ENCODE measurements at places on chromosomes 4 and X.
A peak's percentile ranks its signal among the peaks of the same experiment; 100 is the strongest.

- DNase-seq = no peak
These were observed 2616.0 kb downstream of the ARAP2 start for GRCh38 chr4:33628296-33628695.

DNA sequence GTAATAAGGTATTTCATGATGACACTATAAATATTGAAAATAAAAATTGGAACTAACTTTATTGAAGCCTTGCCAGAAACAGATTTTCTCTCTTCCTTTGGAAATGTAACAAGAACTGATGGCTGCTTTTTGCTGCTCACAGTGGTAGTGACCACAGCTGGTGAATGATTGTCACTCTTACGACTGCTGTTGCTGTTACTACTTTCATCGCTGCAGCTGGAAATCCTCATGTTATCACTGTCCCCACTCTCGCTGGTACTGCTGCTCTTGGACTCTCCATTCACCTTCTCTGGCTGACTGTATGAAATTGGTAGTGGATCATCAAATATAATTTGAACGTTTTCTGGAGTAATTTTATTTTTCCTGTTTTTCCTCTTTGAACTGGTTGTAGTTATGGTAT lies 28.5 kb upstream of the COX18 start:
- DNase-seq = no peak

DNA sequence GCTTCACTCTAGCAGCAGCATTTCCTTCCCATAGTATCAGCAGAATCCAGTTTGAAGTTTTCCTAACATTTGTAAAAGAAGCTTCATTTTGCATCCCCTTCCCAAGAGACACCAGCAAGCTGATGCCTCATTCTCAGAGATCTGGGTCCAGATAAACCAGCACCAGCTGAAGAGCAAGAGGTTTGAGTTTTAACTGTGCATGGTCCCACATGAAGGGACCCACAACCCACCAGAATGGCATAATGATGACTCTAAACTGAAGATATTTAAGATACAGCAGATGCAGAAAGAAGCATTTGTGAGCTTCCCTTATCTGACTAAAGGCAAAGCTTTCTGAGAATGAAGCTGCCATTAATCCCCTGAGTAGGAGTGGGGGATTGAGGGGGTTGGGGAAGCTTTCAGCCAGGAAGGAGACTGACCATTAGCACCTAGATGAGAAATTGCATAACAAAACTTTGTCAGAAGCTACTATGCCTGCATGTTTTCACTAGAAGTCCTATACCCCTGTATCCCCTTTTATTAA lies 18.6 kb downstream of the NUDT6 start:
- no peak for DNase-seq

GRCh38 chrX:121987163-121987562 lies 939.8 kb downstream of the GLUD2 start:
- DNase-seq = no peak

DNA sequence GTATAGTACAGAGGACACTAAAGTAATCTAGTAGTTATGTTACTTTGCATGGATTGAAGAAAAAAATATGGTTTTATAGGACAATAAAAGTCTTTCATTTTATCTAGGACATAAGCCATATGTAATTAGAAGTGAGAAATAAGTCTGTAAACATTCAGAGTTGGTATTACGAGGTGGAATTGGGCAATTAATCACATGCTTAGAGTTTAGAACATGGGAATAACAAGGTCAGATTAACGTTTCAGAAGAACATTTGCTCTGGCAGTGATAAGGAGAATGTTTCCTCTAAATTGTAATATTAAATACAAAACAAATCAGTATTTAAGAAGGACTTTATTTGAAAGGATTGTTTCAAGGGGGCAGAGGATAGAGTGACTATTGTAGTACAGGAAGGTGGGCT lies 15.6 kb upstream of the SULT1E1 start:
- DNase-seq = no peak

DNA sequence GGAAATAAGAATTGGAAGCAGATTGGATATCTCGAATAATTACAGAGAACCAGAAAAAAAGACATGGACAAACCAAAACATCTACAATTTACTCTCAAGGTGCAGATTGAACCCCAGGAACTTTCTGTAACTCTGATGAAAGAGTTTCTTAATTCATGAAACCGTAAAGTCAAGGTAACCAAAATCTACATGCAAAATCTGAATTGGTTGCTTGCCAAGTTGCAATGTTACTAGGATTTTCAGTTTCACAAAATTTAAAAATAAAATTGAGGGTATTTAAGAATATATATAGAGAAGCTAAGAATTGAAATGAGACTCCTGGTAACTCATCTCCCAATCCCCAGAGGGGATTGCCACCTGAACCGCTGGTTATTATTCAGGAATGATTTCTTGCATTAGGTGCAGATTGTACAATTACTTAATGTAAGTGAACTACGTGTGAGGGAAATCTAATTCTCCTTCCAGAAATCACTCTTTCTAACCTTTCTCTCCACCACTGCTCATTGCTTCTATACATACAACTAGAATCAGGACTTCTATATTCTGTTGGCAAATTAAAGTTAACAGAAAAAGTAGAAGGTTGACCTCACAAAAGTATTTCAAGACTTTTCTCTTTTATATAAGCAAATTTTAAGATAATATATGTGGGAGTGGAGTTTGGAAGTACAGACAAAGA lies 221.5 kb upstream of the NDST4 start:
- no peak for DNase-seq

- no peak for DNase-seq
These were observed 6.3 kb downstream of the IDS start for GRCh38 chrX:149498767-149499166.

GRCh38 chr4:118034053-118034785 lies at the start of gene NDST3:
Gene NDST3 (plus strand): TSS chr4:118034486. CDS start chr4:118053911, 19,425 bp downstream.
- peak; percentile 11 for DNase-seq

DNA sequence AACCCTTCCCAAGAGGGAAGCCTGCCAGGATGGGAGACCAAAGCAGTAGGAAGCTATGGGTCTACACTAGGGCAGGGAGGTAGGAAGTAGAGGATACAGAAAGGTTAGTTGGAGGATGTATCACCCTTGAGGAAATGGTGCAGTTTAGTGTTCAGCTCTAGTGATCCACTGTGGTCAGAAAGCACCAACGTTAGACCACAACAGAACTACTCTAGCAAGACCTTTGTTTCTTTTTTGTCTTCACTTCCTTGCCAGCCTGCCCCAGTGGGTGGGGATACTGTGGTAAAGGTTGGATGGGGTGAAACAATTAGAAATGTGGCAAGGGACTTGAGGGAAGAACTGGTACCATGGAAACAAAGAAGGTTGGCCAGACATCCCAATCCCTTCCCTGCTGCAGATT lies 83.3 kb downstream of the DDIT4L start:
- DNase-seq = peak; percentile 27

GRCh38 chrX:154315416-154315815 lies 19.8 kb downstream of the TKTL1 start:
- DNase-seq = no peak

- no peak for DNase-seq
These were observed 87.2 kb upstream of the MCF2 start for GRCh38 chrX:139795196-139795595.

DNA sequence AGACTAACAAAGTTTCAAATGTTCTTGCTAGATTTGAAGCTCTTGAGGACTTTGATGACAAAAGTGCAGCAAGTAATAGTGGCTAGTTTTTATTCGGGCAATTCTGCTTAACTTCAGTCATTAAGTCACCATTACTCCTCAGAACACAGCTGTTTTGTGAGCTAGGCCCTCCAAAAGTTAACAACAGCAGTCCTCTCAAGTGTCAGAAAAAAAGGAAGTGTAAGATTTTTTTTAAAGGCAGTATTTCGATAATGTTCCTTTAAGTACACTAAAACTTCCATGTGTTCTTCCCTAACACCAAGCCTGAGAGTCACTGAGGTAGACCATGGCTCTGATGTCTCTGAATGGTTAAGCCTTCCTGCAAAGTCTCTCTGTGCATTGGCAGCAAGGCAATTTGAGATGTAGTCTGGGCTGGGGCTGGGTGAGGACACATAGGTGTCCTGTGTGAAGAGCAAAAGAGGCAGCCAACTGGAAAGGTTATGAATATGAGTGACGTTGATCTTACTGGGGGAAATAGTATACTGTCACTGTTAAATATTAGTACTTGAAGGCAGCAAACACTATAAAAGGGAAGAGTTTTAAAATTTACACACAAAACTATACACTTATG lies 174.0 kb upstream of the MAP3K15 start:
- DNase-seq = no peak

GRCh38 chr4:168811786-168812651 lies 198.0 kb downstream of the CBR4 start:
- no peak for DNase-seq

DNA sequence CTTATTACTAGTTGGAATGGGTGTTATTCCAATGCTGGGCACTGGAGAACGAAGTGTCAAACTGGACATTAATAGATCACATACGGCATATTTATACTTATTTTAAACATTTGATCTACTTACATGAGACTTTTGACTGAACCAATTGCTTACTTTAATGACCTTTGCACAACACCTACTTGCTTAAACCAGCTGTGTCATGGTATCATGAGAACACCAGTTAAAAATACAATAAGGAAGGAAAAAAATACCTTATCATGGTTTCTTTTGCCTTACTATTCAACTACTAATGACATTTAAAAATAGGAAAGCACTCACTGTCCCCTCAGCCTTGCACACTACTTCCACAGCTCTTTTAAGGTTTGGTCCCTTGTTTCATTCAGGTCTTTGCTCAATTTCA lies 146.9 kb downstream of the FAM13A start:
- no peak for DNase-seq

DNA sequence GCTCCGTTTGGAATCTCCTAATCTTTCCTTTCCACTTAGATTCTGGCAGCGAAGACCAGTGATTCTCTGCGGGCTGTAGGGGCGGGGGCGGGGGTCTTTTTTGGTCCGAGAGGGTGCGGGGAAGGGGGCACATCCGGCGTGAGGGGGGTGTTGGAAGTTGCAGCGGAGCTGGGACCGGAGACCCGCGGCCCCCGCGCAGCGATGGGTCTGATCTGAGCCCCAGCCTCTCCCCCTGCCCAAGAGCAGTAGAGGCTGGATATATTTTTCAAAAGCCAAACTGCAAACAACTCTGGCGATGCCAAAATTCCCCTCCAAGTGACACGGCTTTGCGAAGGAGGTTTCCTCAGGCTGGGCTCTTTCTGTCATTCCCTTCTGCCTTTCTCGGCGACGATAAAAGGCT lies 355 bp downstream of the GRID2 start:
- no peak for DNase-seq

GRCh38 chr4:56050625-56051024 lies 101.9 kb downstream of the CEP135 start:
- no peak for DNase-seq

DNA sequence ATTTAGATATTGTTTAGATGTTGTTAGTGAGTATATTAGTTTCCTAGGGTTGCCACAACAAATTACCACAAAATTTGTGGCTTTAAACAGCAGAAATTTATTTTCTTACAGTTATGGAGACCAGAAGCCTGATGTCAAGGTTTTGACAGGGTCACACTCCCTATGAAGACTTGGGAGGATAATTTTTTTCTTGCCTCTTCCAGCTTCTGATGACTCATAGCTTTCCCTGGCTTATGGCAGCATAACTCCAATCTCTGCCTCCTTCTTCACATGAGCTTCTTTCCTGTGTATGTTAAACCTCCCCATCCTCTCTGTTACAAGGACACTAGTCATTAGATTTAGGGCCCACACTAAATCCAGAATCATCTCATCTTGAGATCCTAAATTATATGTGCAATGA lies 20.9 kb upstream of the RAB40A start:
- no peak for DNase-seq

DNA sequence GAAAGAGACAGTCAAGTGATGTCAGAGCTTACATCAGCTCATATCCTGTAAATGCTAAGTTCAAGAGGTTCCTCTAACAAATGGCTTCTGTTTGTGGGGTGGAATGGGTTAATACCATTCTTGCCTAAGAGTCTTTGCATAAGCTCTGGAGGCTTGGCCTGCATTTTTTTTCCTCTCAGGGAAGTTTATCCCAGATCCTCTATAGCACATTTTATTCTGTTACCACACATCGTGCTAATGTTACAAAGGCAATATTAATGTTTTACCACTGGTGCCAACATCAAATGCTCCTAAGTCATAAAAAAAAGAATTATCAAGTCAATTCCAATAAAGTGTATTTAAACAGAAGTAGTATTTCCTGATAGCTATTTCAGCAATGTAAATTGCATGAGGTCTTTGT lies 2.9 kb upstream of the ADH6 start:
- DNase-seq = no peak

DNA sequence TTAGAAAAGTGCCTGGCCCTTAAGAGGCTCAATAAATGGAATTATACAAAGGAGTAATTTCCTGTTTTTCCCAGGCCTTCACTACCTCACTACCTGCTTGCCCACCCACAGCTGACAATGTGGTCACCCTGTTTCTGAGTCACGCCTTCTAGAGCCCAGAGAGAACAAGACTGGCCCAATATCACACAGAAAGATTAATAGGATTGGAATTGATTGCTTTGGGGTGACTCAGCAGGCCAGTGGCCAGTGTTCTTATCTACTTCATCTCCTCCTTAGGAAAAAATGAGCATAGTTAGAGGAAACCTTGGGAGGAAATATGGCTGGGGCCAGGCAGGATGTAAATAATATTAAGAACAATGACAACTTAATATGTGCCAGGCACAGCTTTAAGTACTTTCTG lies 4.5 kb upstream of the FGF16 start:
- no peak for DNase-seq

DNA sequence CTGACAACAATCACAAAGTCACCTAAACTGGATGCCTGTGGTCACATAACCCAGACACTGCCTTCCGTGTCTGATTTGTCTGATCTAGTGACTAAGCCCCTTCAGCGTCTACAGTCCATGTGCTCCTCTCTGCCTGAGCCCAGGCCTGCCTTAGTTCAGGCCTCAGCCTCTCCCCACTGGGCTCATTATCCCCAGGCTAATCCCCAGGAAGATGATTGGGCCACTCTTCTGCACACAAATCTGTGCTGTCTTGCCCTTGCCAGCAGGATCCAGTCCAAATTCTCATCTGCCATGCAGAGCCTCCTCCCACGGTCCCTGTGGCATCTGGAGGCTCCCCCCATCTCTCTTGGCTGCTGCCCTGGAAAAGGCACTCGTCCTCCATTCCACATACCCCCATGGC lies 96.5 kb downstream of the SLC2A9 start:
- no peak for DNase-seq

DNA sequence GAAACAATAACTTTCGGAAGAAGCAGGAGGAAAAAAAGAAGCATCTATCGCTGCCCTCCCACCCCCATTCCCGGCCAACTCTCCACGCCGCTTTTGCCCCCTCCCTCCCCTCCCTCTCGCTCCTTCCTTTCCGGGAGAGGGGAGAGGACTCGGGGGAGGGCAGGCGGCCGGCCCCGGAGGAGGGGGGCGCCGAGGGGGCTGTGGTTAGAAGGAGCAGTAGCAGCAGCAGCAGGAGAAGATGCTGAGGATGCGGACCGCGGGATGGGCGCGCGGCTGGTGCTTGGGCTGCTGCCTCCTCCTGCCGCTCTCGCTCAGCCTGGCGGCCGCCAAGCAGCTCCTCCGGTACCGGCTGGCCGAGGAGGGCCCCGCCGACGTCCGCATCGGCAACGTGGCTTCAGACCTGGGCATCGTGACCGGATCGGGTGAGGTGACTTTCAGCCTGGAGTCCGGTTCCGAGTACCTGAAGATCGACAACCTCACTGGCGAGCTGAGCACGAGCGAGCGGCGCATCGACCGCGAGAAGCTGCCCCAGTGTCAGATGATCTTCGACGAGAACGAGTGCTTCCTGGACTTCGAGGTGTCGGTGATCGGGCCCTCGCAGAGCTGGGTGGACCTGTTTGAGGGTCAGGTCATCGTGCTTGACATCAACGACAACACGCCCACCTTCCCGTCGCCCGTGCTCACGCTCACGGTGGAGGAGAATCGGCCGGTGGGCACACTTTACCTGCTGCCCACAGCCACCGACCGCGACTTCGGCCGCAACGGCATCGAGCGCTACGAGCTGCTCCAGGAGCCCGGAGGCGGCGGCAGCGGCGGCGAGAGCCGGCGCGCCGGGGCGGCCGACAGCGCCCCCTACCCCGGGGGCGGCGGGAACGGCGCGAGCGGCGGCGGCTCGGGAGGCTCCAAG lies 1.3 kb downstream of the PCDH7 start:
- no peak for DNase-seq
